D341Med (cell line): ENCODE measurements at places on chromosomes 4 and X.

DNA sequence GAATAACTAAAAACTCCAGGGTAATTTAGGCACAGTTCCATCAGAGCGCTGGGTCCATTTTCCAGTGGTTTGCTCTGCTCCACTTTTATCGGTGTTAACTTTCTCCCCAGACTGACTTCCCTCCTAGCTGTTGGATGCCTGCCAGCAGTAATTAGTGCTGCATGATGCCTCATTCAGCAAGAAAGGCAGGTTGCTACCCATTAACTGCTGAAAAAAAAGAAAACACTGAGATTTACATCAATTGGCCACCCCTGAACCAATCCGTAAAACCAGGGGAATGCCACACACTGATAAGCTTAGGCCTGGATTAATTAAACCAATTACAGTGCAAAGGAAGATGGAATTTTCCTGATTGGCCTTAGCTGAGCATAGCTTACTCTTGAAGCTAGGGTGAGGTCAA is 182.4 kb upstream of the CXXC4 start:
- no peak for DNase-seq

DNA sequence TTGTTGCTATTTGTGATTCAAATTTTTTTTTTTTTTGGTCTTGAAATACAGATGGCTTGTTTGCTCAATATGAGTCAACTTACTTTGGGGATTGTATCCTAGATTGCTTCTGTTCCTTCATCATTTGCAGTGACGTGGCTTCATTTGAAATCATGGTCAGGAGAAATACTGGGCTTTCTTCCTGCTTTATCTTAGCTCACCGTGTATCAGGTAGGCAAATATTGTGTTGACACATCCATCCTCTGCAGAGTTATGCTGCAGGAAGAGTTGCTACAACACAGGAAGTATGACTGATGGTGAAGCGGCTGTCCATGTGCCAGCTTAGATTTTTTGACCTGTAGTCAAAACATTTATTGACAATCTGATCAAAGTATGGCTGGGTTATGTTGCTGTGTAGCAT is 232.2 kb downstream of the C4orf33 start:
- no peak for DNase-seq

- DNase-seq: no peak
These were observed 70.3 kb upstream of the NDP start for GRCh38 chrX:44043496-44043895.

DNA sequence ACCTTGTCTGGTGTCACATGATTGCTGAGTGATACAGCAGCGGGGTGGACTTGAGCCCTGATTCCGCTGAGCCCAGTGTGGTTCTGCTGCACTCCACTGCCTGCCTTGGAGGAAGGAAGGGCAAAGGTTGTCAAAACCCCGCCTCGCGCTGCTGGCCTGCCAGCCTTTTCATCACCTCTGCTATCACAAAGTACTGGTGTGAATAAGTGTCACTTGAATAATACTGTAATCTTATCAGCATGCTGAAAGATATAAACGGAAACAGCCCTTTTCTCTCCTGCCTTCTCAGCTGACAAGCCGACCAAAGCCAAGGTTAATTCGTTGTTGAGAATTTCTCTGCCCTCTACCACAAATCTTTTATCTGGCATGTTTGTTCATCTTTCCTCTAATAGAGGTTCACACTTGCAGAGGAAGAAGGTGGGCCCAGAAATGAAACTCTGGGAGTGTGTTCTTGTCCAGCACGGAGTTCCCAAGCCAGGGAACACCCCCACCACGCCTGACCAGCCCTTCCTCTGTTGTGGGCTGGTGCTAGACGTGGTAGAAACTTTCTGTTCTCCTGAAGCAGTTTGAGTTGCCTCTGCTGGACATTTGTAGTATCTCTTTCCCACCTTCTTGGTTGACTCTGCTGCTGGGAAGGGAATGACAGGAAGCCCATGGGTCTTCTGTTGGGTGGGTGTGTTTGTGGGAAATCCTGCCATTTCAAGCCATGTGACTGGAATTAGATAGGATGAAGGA is 21.5 kb downstream of the FHDC1 start:
- no peak for DNase-seq

GRCh38 chr4:8241895-8242696 is 27.5 kb upstream of the HTRA3 start:
- DNase-seq: peak; percentile 96

GRCh38 chr4:18815779-18816173 is 794.2 kb upstream of the LCORL start:
- peak; percentile 67 for DNase-seq

DNA sequence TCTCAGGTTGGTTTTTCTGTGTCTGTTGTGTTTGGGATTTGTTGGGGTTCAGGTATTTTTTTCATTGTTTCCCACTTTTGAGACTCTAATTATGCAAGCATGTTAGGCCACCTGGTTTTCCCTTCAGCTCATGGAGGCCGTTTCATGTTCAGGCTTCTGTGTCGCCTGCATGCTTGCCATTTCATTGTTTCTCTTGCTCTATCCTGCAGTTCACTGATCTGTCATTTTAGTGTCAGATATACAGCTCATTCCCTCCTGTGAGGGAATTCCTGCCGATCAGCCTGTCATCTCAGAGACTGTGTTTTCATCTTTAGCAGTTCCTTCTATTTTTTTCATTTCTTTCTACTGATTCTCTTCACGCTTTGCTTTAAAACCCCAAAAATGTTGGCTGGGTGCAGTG is 49.4 kb upstream of the HGFAC start:
- no peak for DNase-seq

GRCh38 chr4:174084542-174084941 is 198.9 kb downstream of the FBXO8 start:
- no peak for DNase-seq
